Fibroblast of pulmonary artery (primary cell): ENCODE measurements at places on chromosomes 4 and X.

DNA sequence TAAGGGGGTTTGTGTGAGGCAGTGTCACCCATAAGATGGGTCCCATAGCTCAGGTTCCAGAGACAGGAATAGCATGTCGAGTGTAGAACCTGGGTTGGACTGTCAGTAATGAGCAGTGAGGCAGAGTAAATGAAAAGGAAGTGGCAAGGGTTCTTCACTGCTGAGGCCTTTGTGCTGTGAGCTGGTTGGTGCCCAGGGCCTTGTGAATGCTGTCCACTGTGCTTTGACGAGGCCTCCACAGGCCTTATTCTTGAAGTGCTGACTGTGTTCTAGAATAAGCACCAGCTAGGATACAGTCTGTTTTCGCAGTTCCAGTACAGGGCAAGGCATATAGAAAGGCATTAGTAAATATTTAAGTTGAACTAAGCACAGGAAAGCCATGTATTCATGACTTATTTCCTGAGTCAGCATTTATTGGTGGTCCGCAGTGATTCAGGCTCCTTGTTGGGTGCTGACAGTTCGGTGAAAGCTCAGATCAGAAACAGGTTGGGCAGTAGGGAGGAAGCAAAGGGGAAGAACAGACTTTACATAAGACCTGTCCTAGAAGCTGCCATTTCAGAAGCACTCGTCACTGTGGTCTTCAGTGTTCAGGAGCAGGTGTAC is 25.6 kb upstream of the TADA2B start:
- DNase-seq, result no peak

DNA sequence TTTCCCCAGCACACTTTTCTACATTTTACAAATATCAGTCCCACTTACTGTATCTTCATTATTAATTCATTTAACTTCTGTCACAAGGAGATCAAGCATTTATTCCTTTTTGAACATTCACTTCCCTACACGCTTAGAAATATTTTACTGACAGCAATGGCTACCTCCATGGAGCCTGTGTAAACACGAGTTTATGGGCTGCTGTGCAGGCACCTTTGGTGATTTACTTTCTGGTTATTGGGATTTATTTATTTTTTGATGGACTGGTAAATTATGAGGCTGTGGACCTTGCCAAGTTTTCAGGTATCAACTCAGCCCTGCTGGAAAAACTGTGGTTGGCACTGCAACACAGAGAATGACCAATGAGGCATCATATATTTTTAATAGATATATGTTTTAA is 45.4 kb upstream of the PAQR3 start:
- DNase-seq, result no peak

GRCh38 chr4:73257651-73258435 is 755 bp downstream of the ANKRD17 start:
- DNase-seq, result peak; percentile 42

DNA sequence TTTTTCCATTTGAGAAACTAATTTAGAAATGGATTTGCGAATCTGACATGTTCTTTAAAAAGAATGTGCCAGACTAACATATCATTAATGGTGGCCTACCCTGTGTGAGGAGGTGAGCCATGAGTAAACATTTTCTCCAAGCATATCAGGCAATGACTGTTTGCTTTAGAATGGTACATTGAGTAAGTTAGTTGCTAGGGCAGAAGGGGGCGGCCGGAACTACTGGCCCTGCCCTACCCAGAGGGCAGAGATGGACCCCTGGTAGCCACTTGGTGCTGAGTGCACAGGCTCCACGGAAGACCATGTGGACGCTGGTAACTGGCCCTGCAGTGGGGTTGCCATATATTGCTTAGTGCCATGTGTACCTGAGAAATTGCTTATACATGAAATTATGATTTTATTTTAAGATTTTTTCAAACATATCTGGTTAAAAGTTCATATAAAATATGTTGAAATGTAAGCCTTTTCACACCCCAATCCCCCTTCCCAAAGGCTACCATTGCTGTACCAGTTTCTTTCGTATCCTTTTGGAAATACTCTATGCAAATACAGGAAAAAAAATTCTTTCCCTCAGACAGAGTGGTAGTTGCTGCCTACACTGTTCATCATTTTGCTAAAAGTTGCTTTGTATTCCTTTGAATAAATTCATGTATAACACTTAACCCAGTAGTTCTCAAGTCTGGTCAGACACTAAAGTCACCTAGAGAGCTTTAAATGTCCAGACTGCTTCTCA is 8.8 kb downstream of the FNIP2 start:
- no peak for DNase-seq

DNA sequence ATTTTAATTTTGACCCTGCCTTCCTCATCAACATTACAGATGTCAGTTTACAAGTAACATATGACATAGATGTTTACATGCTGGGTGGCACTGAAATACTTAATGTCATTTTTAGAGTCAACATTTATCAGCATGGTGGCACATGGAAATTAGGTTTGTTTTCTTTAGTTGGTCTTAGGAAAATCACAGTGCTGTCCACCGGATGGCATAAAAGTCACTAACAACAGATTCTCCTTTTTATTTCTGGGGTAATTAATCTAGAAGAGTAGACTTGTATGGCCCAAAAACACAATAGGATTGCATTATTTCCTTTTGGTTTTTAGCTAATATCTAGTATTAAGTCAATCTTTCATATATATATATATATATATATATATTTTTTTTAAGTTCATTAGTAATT is 88.6 kb upstream of the HHIP start:
- peak; percentile 70 for DNase-seq

GRCh38 chr4:22962295-22962694 is 269.6 kb downstream of the GBA3 start:
- peak; percentile 52 for DNase-seq

DNA sequence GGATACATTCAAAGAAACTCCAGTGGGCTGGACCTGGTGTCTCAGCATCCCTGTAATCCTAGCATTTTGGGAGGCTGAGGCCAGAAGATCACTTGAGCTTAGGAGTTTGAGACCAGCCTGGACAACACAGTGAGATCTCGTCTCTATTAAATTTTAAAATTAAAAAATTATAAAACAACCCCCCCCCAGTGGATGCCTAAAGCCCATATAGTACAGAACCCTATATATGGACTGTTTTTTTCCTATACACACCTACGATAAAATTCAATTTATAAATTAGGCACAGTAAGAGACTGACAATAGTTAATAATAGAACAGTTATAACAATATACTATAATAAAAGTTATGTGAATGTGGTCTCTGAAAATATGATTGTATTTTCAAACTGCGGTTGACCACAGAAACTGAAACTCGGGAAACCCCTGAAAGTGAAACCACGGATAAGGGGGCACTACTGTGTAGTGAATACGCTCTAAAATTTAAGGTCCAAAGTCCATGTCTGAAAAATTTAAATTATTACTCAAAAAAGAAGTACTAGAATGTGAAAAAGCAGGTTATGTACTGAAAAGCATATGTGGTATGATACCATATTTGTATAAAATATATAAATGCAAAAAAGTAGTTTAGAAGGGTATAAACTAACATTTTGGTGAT is 2.0 kb downstream of the SMIM14 start:
- no peak for DNase-seq

GRCh38 chrX:9953396-9953795 is 13.8 kb upstream of the CLDN34 start:
- no peak for DNase-seq

DNA sequence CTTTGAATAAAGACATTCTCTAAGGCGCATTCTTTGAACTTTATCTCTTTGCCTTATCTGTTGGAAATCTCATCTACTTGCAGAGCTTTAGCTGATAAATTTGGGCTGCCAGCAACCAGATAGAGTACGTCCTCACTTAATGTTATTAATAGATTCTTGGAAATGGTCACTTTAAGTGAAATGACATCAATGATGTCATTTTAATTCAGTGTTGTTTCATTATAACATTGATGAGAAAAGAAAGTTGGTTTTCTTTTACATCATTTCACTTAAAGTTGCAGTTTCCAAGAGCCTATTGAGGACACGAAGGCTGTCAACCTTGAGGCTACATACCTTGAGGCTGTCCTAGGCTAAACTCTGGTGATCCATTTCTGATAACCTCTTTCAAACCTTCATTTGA is 9.3 kb downstream of the TMEM165 start:
- no peak for DNase-seq

DNA sequence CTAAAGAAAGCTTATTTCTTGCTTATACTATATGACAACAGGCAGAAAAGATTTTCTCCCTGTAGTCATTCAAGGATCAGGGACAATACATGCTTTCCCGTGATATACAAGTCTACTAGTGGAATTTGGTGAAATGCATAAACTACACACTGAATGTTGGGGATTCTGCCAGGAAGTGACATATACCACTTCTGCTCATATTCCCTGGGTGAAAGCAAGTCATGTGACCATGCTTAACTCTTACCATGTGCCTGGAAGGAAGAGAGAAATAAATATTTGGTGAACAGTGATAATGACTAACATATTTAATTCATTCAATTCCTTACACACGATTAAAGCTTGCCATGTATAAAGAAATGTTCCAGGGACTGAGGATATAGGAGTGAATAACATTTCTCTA is 534.6 kb downstream of the PPARGC1A start:
- no peak for DNase-seq

DNA sequence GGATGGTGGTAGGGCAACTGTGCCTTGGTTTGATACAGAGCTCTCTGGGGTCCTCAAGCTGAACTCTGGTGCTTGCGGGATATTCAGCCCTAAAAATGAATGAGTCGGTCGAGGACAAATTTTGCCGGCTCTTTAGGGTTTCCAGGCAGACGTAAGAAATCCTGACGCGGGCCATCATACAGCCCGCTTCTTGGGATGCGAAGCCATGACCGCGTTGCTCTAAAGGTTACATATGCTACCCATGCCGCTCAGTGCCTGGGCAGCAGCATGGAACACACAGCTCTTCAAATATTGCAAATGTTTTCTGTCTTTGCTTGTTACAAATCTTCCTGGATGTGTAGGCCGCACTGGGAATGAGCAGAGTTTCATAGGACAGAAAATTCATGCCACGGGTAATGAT is 55.6 kb downstream of the NBDY start:
- no peak for DNase-seq

GRCh38 chr4:87012265-87012953 is 77.6 kb downstream of the AFF1 start:
- DNase-seq, result no peak

DNA sequence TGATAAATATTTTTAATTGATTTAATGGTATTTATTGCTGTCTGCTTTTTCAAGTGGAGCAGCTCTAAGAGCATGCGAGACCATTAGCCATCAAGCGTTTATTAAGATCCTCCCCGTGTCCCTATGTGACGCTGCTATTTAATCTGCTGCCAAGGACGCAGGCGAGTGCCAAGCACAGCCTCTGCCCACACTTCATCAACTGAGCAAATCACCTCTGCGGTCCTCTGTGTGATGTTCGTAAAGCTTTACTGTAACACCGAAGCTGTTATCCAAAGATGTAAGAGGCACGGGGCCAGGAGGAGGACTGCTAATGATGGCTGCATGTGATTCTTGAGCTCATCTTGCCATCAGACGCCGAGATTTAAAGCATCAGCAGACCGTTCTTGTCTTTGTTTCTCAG is 79.5 kb downstream of the STOX2 start:
- no peak for DNase-seq

DNA sequence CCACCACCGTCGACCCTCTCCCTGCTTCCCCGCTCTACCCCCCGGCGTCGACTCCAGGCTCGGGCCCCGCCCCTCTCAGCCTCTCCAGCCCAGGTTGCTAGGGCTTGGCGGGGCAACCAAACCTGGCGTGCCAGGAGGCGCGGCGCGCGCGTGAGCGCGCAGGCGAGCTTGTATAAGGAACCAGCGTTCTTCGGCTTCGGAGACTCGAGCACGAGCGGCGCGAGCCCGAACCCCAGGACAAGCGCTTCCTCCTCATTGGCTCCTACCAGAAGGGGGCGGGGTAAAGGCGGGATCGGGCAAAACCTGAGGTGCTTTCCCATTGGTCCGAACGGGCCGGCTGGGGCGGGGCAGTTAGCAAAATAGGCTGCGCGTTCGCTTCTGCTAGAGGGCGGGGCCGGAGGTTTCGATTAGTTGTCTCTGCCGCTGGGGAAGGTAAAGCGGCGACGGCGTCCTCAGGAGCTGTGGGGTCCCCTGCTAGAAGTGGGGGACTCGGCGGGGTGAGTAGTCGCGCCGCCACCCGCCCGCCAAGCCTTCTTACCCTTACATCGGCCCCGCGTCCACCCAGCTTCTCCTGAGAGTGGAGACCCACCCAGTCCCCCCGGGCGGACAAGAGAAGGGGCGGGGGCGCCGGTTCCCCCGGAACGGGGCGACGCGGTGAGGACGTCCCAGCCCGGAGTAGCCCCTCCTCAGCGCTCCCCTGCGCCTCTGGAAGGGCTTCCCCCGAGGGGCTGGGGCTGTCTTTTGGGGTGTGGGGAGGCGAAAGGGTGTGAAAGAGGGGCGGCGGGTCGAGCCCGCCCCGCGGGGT is at the start of gene CDKL5:
TSS of gene CDKL5 (plus strand) at position 410 of the 805 bp plus-strand sequence. CDS start 81,489 bp downstream, outside the sequence.
- peak; percentile 96 for DNase-seq

DNA sequence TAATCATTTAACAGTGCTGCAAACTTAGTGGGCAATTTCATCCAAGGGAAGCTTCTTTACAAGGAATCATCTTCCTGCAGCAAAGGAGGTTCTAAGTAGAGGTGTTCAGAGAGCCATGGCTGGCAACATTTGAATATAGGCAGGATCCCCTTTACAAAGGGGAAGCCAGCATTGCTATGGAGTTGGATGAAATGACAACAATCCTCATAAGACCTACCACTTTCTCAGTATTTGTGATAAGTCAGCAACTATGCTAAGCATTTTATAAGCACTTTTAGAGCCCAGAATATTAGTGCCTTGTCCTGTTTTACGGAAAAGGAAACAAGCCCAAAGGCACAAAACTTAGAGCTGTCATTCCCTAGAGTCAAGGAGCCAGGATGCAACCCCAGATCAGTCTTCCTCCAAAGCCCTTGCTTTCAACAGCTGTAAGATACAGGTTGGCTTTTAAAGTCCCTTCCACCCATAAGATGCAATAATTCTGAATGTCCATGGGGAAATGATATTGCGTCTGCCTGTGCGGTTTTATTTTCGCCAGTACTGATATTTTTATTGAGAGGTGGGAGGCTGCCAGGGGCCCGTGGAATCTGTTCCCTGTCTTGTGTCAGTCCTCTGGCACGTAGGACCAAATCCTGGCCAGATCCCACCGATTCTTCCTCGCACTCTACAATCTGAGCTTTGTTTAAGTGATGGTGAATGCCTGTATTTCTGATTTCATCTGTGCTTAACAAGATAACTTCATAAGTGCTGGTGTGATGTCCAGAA is 59.1 kb downstream of the SMIM20 start:
- DNase-seq, result no peak

GRCh38 chr4:81030061-81030980 is at the start of gene BMP3:
Gene BMP3 (plus strand): TSS chr4:81030708. CDS start chr4:81031285, 577 bp downstream.
- DNase-seq, result no peak

DNA sequence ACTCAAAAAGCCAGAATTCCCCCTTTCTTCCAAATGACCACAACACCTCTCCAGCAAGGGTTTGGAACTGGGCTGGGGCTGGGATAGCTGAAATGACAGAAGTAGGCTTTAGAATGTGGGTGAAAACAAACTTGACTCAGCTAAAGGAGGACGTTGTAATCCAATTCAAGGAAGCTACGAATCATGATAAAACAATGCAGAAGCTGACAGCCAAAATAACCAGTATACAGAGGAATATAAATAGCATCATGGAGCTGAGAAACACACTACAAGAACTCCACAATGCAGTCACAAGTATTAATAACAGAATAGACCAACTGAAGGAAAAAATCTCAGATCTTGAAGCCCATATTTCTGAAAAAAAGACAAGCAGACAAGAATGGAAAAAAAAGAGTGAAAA is 95.8 kb upstream of the TET2 start:
- peak; percentile 76 for DNase-seq
